ENCODE measurements at places on chromosomes 16 and 17. TPM values are rescaled to one million over a fixed set of nuclear protein-coding genes. Genes with fewer than 3 reads are reported as not detected.

- no peak for DNase-seq
Measured at GRCh38 chr16:70692130-70692872, 6.4 kb upstream of the MTSS2 start.

FOXC2 gene
- total RNA-seq: not detected

DNA sequence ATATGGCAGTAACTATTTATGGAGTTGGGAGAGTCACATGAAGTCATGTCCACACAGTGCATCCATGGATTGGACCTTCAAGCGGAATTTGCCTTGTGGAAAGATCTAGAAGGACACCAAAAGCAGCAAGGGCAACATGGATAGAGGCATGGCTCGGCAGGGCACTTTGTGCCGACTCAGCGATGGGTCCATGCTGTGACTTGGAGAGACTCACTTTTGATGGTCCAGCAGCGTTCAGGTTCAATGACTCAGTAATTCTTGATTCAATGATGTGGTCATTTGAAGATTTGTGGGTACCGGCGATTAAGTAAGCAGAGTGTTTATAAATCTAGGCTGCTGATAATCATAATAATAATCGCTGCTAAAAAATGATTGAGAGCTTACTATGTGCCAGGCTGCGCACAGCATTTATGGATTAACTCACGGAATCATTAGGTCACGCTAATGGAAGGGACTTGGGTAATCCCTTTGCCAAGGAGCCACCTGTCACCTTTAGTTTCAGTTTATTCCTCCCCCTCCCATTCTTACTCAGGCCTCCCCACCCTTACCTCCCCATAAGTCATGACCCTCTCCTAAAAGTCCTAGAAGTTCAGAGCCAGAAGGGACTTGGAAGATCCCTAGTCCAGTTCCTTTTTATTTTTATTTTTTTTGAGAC lies 127.5 kb upstream of the CRHR1 start:
- no peak for DNase-seq

GRCh38 chr17:82148997-82149396 lies 51.0 kb upstream of the FASN start:
- DNase-seq: no peak

TNFRSF12A gene
- 41.2 TPM for total RNA-seq

DNA sequence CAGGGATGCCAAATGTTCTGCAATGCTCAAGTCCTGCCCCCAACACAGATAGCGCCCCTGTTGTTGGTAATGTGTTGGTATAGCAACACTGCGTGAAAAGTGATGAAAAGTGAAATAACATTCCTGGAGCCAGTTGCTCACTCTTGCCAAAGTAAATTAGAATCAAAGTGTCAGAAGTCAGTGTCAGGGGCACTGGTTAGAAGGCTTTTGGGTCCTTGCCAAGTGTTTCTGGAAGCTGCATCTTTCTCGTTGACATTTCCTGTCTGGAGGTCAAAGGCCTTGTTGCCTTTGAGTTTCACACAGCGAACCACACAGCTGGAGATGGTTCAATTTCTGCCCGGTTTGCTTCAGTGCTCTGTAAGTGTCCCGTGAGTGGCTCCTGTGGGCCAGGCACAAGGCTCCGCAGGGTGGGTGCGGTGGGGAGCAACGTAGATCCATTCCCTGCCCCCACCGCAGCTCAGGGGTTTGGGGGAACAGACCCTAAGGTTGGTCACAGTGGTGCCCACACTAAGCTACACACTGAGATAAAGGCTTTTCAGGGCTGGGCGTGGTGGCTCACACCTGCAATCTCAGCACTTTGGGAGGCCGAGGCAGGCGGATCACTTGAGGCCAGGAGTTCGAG lies 3.6 kb upstream of the SLC16A5 start:
- DNase-seq: no peak

KRTAP4-2 gene
- not detected for total RNA-seq

DNA sequence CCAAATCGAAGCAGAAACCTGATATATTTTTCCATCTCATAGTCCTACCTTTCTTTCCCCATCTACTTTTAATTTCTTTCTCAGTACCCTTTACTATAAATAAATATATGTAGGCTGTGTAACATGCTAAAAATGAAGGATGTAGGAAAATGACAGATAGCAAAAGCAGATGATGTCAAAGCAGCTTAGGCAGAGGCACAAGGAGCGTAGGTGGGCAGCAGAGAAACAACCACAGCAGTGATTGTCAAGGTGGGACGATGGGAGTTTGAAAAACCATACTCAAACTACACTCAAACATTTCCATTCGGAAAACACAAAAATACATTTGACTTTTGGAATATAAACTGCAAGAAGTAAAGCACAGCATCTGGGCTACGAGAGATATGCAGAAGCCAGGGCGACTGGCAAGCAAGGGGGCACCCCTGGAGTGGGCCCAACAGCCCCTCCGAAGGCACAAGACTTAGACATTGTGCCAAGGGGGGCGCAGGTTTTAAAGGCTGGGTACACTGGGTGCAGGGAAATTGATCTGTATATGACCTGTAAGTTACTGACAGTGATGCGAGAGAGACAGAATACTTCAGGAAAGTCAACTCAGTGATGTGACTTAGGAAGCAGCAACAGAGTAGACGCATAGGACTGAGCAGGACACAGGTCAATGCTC lies 31.1 kb downstream of the SNN start:
- no peak for DNase-seq

DNA sequence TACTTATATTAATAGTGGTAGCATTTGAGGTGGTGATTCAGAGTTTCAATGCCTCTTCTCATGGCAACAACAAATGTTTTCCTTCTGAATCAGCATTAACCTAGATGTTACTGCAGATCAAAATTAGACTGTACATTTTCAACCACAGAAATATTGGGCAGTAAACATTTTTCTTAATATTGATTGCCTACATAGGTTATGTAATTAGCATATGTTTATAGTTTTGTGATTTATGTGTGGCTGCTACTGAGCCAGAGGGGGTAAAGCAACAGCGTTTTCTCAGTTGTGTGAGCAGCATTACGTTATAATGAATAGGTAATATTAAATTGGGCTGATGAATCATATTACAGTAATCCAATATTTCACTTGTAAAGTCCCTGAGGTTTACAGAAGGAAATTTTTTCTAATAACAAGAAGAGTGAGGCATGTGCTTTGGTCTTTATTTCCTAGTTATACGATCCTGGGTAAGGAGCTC lies 18.8 kb upstream of the BMERB1 start:
- no peak for DNase-seq

ANKFN1 gene
- 0.32 TPM for total RNA-seq

GRCh38 chr16:88549671-88550245 lies 20.4 kb upstream of the ZC3H18 start:
- no peak for DNase-seq

MYH2 gene
- total RNA-seq: not detected

DNA sequence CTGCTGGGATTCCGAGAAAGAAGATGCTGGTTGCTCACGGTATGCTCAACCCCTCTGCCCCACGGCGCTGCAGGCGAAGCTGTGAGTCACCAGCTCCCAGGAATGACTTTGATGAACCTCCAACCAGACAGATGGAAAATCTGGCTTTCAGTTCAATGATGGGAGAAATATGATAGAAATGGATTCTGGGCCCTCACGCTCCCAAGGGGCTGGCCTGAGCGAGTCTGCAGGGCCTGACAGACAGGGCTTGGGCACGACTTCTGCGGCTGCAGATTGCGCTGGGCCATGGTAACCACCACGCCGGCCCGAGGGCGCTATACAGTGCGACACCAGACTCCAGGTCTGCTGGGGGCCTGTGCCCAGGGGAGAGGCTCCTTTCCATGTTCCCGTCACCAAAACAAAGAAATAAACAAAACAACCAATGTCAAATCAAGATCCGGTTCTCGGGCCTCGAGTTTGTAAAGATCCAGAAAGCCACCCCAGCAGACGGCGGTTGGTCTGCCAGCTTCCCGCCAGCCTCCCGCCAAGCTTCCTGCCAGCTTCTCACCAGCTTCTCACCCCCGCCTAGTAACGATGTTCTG lies 11.1 kb upstream of the ABR start:
- DNase-seq: no peak

Measured in SK-MEL-5 (cell line).